Fibroblast of lung (primary cell): ENCODE measurements at places on chromosomes 16 and 17.

- DNase-seq = no peak
Measured at GRCh38 chr16:85514295-85514597, 98.9 kb upstream of the GSE1 start.

GRCh38 chr17:12665263-12666210 is at the start of gene MYOCD:
Gene MYOCD, plus strand, starts transcription at chr17:12665890. Its CDS starts 299 bp downstream, at chr17:12666189.
- no peak for DNase-seq

DNA sequence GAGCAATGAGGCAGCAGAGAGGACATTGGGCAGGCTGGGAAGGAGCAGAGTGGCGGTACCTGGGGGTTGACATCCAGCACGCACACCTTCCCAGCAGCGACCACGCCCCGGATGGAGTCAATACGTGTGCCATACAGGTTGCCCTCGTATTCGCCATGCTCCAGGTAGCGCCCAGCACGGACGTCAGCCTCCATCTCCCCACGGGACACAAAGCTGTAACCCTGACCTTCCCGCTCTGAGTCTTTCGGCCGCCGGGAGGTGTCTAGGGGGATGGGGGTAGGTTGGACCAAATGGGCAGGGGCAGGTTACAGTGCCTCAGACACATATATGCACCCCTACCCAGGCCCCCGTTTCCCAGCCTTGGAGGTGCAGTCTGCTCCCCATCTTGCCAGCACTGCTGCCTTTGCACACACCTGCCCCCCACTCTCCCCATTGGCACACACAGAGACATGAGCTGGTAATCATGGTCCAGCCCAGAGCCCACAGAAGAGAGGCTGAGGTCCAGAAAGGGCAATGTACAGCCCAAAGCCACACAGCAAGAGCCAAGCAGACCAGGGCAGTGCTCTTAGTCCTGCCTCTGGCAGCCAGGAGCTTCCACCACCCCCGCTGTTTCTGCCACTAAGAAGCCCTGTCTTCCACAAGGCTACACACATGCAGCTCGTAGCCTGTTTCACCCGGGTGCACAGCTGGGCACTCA is 27.5 kb downstream of the MPP2 start:
- DNase-seq = no peak

- peak; percentile 95 for DNase-seq
Measured at GRCh38 chr16:14285513-14286367, 214.6 kb downstream of the MRTFB start.

DNA sequence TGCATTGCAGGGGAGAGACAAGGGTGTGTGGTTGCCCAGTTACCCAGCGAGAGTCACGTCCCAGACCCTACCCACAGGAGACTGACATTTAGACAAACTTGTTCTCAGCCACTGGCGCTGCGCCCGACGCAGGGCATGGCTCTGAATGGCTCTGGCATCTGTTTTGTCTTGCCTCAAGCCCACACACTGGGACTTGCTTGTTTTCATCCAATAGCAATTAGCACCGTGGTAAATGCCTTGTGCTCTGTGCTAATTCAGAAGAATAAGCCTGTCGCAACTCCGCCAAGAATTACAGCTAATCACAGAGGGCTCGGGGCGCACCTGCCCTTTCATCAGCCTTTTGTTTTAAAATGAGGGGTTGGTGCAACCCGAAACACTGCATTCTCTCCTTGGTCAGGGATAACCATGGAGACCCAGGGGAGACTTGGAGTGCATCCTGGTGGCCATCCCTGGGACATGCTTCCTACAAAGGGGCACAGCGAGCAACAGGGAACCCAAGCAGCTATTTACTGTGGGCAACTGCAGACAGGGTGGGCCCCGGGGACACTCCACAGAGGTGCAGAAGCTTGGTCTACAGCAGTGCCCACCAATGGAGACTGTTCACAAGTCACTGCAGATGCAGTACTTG is 220.6 kb upstream of the ZFHX3 start:
- peak; percentile 18 for DNase-seq

- DNase-seq = no peak
Measured at GRCh38 chr17:3851461-3852100, 5.5 kb upstream of the NCBP3 start.

DNA sequence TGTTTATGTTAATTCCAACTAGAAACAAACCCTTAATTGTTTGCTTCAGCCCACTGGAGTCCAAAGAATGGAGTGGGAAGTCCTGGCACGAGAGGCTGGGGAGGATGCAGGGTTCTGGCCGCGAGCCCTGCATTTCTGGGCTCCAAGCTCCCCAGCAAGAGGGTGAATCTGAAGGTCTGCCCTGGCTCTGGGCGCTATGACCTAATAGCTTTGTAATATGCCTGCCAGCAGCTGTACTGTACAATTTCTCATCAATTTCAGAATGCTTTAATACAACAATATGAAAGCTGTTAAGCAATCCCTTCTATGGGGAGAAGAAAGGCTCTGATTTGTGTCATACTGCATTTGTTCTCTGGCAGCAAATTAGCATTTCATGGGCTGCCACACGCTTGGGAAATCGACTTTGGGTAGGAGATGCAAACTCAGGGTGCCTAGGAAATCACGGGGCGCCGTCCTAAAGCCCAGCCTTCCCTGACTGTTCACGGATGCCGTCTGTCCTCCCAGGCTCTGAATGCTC is 43.8 kb downstream of the NDEL1 start:
- peak; percentile 86 for DNase-seq

- DNase-seq = no peak
Measured at GRCh38 chr17:73279704-73280103, 18.0 kb upstream of the CPSF4L start.

DNA sequence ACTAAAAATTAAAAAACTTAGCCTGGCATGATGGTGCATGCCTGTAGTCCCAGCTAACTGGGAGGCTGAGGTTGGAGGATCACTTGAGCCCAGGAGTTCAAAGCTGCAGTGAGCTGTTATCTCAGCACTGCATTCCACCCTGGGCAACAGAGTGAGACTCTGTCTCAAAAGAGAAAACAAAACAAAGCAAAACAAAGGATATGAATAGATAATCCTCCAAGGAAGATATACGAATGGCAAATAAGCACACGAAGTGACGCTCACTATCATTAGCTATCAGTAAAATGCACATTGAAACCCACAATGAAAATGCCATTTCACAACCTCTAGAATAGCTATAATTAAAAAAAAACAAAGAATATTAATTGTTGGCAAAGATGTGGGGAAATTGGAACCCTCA is 386.2 kb upstream of the CCL2 start:
- no peak for DNase-seq
